ENCODE measurements at places on chromosomes 11 and 22. TPM values are rescaled to one million over a fixed set of nuclear protein-coding genes. Genes with fewer than 3 reads are reported as not detected.

C11orf16 gene
- 0.07 TPM for polyA plus RNA-seq

CNGA4 gene
- polyA plus RNA-seq = 0.20 TPM

PVALB gene
- not detected for polyA plus RNA-seq

C22orf31 gene
- 1.4 TPM for polyA plus RNA-seq

CHCHD10 gene
- 199 TPM for polyA plus RNA-seq

PHF21B gene
- polyA plus RNA-seq = 1.5 TPM

TCN1 gene
- not detected for polyA plus RNA-seq

RABL2B gene
- 33.9 TPM for polyA plus RNA-seq

TSPAN32 gene
- polyA plus RNA-seq = 7.0 TPM

DNA sequence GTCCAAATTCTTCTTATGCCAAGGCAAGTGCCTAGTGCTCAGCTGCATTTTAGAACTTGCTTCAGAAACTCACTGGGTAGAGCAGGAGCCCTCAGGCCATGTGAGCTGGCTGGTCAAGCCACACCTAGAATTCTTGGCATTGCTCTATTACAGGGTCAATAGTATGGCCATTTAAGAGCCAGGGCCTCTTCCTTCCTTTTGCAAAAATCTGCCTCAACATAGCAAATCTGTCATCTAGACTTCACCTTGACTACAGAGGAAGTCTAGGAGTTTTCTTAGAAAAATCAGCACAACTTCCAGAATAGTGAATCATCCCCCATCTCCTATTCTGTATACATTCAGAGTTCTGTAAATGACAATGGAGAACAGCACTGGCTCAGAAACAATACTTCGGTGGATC is 112.0 kb upstream of the TTC12 start:
- no peaks in the 10 kb centered on the region for H3K4me1 ChIP-seq
- H3K4me3 ChIP-seq = no peak overlapping the region
- no peaks in the 10 kb centered on the region for H3K36me3 ChIP-seq
- no peak for DNase-seq

DNA sequence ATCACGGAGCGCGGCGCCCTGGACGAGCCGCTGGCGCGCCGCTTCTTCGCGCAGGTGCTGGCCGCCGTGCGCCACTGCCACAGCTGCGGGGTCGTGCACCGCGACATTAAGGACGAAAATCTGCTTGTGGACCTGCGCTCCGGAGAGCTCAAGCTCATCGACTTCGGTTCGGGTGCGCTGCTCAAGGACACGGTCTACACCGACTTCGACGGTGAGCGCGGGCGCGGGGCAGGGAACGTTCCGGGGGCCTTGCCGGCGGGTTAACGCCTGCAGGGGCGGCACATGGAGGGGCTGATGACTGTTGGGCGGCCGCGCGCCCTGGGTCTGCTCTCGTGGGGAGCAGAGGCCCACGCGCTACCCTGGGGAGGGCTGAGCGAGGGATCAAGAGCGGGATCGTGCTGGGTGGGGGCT is 1.0 kb downstream of the PIM3 start:
- H3K4me1 ChIP-seq = peaks cover 38% of the 10 kb centered on the region
- DNase-seq = no peak
- no peaks in the 10 kb centered on the region for H3K27me3 ChIP-seq
- H3K27ac ChIP-seq = peak overlapping the region; percentile 92

DNA sequence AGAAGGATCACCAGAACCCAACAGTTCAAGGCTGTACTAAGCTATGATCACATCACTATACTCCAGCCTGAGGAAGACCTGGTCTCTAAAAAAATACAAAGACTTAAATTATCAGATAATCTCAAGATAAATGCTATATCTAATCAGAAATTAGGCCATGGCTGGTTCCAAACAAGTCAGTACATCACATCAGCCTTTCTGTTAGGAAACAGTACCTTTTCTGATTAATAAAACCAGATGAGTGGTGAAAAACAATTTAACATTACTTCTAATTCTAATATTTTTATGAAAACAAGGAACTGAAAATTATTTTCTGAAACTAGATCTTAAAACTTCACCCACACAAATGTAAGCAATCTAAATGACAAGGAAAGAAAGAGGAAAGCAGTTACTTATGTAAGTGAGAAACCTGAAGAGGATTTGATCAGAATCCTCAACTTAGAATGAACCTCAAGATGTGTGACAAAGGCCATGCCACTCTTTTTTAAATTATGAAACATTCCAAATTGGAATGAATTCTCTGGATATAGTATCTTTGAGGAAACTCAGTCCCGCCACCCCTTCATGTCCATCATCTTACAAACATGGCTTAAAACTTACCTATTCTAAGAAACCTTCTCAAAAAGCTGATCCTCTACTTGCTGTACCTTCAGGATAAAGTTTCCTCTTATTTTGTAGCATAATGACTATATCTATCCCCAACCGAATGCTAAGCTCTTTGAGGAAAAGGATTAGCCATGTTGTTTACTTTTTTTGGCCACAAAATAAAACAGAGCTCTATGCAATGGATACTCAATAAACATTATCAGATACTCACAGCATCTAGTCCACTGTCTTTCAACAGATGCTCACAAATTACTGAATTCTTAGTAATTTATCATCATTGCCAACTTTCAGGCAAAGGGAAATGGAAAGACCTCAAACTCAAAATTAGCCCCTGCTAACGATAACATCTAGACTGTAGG is 132.0 kb downstream of the MRTFA start:
- no peak overlapping the region for H3K27ac ChIP-seq
- no peak overlapping the region for H3K4me3 ChIP-seq
- H3K4me1 ChIP-seq = peaks cover 57% of the 10 kb centered on the region
- H3K36me3 ChIP-seq = no peaks in the 10 kb centered on the region

DNA sequence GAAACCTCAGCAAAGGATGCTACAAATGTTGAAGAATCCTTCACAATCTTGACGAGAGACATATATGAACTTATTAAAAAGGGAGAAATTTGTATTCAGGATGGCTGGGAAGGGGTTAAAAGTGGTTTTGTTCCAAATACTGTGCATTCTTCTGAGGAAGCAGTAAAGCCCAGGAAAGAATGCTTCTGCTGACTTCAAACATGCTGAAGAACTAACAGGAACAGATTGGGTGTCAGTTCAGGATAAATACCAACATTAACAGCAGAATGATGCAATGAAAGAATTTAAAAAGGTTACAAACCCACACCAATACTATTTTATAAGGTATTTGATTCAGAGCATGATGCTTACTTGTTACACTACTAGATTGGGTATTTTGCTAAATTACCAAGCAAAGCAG is 33.9 kb downstream of the RAB39A start:
- H3K4me3 ChIP-seq = no peak overlapping the region
- H3K4me1 ChIP-seq = no peaks in the 10 kb centered on the region
- H3K36me3 ChIP-seq = no peaks in the 10 kb centered on the region
- no peaks in the 10 kb centered on the region for H3K27me3 ChIP-seq

- no peaks in the 10 kb centered on the region for H3K4me1 ChIP-seq
- peak; percentile 46 for DNase-seq
- H3K4me3 ChIP-seq = no peak overlapping the region
- no peak overlapping the region for H3K27ac ChIP-seq
Observed at GRCh38 chr11:123235117-123235655, 40.1 kb upstream of the CLMP start.

DNA sequence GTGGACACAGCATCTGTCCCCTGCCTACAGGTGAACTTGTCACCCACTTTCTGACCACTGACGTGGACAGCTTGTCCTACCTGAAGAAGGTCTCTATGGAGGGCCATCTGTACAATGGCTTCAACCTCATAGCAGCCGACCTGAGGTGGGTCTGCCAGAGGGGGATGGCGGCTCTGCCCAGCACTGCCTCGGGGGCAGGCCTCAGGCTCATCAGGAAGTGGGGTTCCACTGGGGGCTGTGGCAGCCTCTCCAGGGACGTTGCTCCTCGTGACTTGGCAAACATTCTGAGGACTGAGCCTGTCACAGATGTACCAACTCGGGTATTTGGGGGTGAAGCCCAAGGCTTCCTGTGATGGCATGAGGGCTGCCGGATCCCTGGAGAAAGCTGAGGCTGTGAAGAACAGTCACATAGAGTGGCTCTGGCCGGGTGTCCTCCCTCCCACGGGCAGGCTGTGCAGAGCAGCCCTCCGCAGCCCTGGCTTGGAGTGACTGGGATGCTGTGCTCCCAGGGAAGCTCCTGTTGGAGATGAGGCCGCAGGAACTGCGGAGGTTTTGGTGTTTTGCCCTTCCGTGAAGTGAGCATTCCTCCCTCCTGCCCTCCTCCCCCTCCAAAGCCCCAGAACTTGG is 26.5 kb upstream of the DGCR8 start:
- no peak overlapping the region for H3K27ac ChIP-seq
- DNase-seq = no peak
- no peaks in the 10 kb centered on the region for H3K4me1 ChIP-seq
- H3K27me3 ChIP-seq = no peaks in the 10 kb centered on the region
- no peak overlapping the region for H3K4me3 ChIP-seq
- peaks cover 51% of the 10 kb centered on the region for H3K36me3 ChIP-seq

- DNase-seq = no peak
- H3K36me3 ChIP-seq = peaks cover 11% of the 10 kb centered on the region
- H3K27ac ChIP-seq = peak overlapping the region; percentile 63
- H3K4me1 ChIP-seq = peaks cover 5% of the 10 kb centered on the region
- peak overlapping the region; percentile 56 for H3K4me3 ChIP-seq
- H3K27me3 ChIP-seq = no peaks in the 10 kb centered on the region
Observed at GRCh38 chr11:119030029-119030328, 698 bp downstream of the SLC37A4 start.

- no peaks in the 10 kb centered on the region for H3K36me3 ChIP-seq
- no peaks in the 10 kb centered on the region for H3K27me3 ChIP-seq
- no peak overlapping the region for H3K4me3 ChIP-seq
- peak overlapping the region; percentile 69 for H3K27ac ChIP-seq
- H3K4me1 ChIP-seq = peaks cover 3% of the 10 kb centered on the region
Observed at GRCh38 chr11:123083623-123084029, 21.7 kb upstream of the HSPA8 start.

DNA sequence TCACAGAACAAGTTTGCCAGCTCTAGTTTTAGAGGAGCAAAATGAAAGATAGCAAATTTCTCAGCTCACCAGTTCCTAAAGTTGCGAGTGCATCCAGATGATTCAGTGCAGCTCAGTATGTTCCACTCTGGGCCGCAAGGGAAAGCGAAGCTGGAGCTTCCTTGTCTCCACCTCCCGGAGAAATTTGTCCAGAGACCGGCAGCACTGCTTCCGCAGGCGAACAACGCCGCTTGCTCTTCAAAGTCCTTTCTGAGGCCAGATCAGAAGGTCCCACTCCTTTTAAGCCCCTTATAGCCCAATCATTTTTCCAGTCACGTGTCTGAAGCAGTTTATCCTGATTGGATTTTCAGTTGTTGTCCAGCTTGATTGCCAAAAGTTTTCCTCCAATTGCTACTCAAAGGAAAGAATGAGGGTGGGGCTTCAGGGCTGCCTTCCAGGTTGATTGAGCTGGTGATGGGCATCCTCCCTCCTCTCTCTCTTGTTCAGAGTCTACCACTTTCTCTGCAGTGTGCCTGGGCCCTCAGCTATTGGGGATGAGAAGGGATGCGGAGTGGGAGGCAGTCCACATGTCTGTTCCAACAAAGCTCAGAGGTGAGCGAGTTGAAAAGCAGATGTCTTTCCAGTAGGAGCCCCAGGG is at the start of gene ZNF280A:
TSS of gene ZNF280A (minus strand) at position 251 of the 637 bp plus-strand sequence. CDS start 4,640 bp downstream, outside the sequence.
- DNase-seq = peak; percentile 61
- H3K27ac ChIP-seq = peak within 1 kb of the TSS; percentile 14

GRCh38 chr22:49291781-49292180 is 535.9 kb downstream of the BRD1 start:
- DNase-seq = no peak
- no peaks in the 10 kb centered on the region for H3K4me1 ChIP-seq
- no peak overlapping the region for H3K4me3 ChIP-seq
- H3K36me3 ChIP-seq = no peaks in the 10 kb centered on the region

- H3K27ac ChIP-seq = no peak overlapping the region
- no peak for DNase-seq
- no peaks in the 10 kb centered on the region for H3K36me3 ChIP-seq
- H3K4me1 ChIP-seq = peaks cover 18% of the 10 kb centered on the region
Observed at GRCh38 chr11:94516725-94517124, 4.5 kb downstream of the C11orf97 start.

GRCh38 chr11:12848413-12848812 is 160.7 kb upstream of the RASSF10 start:
- no peaks in the 10 kb centered on the region for H3K36me3 ChIP-seq
- no peak for DNase-seq
- no peaks in the 10 kb centered on the region for H3K27me3 ChIP-seq
- H3K4me3 ChIP-seq = no peak overlapping the region

- no peaks in the 10 kb centered on the region for H3K4me1 ChIP-seq
- no peak for DNase-seq
- no peak overlapping the region for H3K4me3 ChIP-seq
- no peaks in the 10 kb centered on the region for H3K27me3 ChIP-seq
- H3K27ac ChIP-seq = no peak overlapping the region
- H3K36me3 ChIP-seq = no peaks in the 10 kb centered on the region
Observed at GRCh38 chr22:46463435-46464227, 73.8 kb downstream of the CELSR1 start.

GRCh38 chr11:114605370-114605769 is 9.8 kb upstream of the NXPE4 start:
- H3K27ac ChIP-seq = no peak overlapping the region
- DNase-seq = no peak

- H3K27ac ChIP-seq = no peak overlapping the region
- H3K36me3 ChIP-seq = no peaks in the 10 kb centered on the region
- no peak overlapping the region for H3K4me3 ChIP-seq
Observed at GRCh38 chr11:123272565-123272964, 77.5 kb upstream of the CLMP start.

- no peaks in the 10 kb centered on the region for H3K36me3 ChIP-seq
- no peak overlapping the region for H3K4me3 ChIP-seq
- no peaks in the 10 kb centered on the region for H3K4me1 ChIP-seq
- peaks cover 7% of the 10 kb centered on the region for H3K27me3 ChIP-seq
Observed at GRCh38 chr11:116515664-116516184, 257.1 kb downstream of the BUD13 start.

DNA sequence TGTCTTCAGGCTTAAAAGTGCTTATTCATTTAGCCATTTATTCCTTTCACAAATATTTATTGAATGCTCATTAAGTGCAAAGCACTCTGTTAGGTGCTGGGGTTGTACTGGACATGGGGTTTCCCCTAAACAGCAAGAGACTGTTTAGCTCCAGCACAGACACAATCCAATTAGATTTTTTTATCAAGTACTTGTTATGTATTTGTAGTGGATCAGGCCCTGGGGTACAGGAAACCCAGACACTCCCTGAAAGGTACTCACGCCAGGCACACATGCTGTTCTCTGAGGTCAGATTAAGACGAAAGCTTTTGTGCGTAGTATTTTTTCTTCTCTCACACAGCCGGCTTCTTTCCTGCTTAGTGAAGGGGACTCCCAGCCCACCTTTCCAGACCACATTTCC is 218.1 kb upstream of the PLET1 start:
- no peak overlapping the region for H3K27ac ChIP-seq
- H3K4me3 ChIP-seq = no peak overlapping the region
- H3K36me3 ChIP-seq = no peaks in the 10 kb centered on the region
- no peak for DNase-seq
- H3K4me1 ChIP-seq = no peaks in the 10 kb centered on the region

Data from adrenal gland (tissue), 19 donors.